ENCODE measurements at places on chromosomes 4 and X.

- DNase-seq: peak; percentile 22
Observed at GRCh38 chr4:6909970-6910339, 329 bp downstream of the TBC1D14 start.

DNA sequence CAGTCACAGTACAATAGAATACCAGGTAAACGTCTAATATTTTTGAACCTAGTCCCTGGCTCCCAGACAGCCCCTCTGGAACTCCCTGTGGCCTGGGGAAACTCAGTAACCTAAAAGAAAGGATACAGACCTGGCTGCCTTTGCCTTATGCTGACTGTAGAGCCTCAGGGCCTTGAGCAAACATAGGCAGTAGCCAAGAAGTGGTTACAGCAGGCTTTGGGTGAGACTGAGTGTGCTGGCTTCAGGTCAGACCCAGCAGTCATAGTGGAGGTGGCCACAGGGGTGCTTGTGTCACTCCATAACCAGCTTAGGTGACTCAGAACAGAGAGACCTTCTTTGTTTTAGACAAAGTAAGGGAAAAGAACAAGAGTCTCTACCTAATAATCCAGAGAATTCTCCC lies 141.8 kb upstream of the PRDX4 start:
- DNase-seq: no peak

DNA sequence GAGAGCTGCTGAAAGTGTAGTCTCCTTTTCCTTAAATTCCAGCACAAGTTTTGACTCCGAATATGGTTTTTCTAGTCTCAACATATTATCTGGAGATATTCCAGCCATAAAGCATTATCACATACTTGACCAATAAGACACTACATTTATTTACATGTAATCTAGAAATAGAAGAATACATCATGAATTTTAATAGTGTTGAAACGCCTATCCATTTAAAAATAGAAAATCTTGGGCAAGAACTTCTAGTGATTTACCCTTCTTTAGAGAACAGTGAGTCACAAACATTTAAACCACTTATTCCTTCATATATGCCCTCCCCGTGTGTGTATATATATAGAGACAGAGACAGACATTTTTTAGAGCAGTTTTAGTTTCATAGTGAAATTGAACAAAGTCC lies 161.5 kb downstream of the SOWAHB start:
- no peak for DNase-seq

DNA sequence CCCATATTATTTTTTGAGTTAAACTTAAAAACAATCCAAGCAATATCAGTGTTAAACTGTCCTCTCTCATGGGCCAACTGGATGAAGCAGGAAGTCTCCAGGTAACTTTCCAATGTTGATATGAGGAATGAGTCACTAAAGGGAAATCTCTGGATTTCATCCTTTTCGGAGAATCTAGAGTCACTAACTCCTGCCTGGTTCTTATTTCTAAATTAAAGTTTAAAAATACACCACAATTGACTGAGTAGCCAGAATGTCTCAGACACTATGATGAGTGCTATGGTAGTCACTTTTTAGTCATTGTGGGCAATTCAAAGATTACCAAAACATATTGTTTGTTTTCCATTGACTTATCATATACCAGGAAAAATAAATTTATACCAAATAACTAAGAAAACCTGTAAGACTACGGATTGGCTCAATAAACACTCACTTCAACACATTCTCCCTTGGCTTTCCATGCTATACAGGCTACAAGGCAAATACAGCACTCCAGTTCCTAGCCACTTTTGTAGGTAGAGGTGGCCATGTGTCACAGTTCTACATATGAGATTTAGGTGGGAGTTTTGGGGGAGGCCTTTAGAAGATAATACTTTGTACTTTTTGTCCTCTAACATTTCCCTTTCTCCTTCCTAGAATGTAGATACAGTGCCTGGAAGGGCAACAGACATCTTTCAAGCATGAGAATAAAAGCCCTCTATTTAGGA lies 8.6 kb downstream of the SLC9B2 start:
- DNase-seq: no peak

DNA sequence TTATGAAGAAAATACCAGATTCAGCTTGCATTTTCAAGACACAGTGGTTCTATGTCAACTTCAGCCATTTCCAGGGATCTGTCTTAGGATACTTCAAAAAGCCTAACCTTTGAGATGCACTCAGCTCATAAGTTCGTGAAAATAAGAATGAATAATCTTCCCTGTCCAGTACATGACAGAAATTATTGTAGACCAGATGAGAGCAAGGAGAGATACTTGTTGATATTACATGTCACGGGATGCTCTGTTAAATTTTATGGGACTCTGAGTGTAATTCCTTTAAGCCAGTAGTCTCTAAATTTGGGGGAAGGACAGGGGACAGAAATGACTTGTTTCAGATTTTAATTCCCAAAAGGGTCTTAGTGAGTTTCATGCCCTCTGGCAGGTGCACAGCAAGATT lies 8.8 kb downstream of the TBL1X start:
- no peak for DNase-seq

DNA sequence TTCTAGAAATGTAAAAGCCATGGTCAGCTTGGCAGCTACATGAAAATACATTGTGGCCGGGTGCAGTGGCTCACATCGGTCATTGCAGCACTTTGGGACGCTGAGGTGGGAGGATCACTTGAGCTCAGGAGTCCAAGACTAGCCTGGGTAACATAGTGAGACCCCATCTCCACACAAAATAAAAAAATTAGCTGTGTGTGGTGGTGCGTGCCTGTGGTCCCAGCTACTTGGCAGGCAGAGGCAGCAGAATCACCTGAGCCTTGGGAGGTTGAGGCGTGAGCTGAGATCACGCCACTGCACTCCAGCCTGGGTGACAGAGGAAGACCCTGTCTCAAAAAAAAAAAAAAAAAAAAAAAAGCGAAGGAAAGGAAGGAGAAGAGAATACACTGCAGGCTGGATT lies 29.0 kb downstream of the RNF212 start:
- no peak for DNase-seq

GRCh38 chr4:137994853-137995252 lies 247.3 kb downstream of the SLC7A11 start:
- no peak for DNase-seq

DNA sequence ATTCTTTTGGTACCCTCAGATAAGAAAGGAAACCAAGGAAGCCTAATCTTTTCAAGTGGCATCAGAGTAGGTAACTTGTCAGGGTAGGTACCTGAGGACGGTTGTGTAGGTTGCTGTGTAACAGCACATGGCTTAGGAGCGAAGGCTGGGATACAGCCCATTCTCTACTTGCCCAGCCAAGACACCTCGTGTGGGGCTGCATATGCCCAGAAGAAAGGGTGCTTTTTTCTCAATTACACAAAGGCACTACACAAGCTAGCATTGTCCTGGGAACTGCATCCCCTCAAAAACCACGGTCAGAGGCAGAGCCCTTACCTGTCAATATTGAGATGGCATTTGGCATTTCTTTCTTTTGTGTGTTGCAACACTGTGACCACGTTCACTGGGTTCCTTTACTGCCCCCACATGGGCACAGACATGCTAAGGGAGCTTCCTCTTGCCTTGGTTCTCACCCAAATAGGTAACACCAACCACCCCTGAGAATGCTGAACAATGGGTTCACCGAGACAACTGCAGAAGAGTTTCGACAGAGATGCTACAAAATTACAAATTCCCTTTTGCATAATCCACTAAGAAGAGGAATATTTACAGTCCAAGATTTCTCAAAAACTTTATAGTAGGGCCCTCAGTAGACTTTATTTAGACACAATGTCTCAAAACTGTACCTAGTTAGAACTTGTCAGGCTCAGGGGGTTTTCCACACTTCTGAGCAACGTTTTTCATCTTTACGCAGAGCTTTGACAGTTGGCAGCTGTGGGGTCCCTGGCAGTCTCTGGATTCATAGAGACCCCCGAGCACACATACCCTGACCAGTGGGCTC lies 35.8 kb upstream of the TNIP3 start:
- no peak for DNase-seq

DNA sequence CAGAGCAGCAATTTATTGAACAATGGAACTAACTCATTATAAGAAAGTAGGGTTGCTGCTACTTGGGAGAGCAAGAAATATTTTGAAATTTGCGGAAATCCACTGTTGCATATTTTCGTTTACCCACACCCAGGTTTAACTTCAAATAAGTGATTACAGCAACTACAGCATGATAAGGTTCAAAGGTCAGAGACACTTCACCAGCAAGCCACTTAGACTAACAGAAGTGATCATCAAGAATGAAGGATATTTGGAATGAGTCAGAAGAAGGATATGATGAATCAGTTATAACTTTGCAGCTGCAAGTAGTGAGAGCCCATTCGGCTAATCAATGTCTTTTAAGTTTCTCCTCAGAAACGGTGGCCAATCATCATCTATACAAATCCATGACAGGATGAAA lies 199.3 kb downstream of the TMA16 start:
- DNase-seq: no peak

DNA sequence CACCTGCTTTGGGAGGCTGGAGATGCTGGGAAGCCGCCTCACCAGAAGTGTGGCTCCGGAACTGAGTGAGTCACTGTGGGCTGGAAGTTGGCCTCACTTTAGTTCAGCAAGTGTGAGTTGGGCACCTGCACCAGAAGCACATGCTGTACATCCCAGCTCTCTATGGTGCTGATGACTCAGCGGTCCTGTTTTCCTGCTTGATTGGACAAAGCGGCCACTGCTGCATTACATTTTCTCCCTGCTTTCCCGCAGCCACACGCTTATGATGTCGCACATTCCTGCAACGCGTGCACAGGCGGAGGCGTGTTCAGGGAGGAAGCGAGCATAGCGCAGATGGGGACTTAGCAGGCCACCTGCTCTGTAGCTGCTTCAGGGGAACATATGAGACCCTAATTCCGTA lies 26.7 kb upstream of the CLDN34 start:
- no peak for DNase-seq

GRCh38 chr4:128601991-128602695 lies 207.4 kb upstream of the JADE1 start:
- no peak for DNase-seq

DNA sequence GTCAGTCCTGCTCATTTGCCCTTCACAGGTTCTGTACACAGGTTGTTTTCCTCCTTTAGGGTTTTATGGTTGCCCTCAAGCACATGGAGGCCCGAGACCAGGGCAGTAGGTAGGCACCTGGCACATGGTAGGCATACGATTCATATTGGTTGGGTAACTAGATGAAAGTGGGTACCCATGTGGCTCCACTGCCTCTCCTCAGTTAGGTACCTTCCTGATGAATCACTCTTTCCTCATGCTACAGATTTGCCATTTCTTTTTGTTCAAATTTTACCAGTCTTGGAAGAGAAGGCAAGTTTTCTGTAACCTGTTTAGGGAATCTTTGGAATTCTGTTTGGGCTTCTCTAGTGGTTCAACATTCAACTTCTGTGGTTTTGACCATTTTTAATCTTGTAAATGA lies 121.3 kb downstream of the FHIP1A start:
- DNase-seq: no peak

GRCh38 chrX:40877887-40878286 lies 142.5 kb upstream of the MED14 start:
- no peak for DNase-seq

DNA sequence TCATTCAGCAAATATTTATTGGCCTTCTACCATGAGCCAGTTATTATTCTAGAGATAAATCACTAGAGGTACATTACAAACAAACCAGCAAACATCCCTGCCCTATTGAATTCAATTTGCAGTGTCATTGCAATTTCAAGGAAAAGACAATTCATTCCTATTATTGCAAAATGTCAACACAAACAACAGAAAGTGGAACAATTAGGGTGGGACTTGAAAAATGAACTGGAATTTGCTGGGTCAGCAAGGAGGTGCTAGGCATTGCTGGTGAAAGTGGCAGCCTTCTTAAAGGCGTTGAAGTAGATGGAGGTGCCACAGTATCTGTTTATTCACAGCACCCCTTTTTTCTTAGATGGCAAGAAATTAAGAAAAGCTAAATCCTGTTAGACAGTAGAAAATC lies 224.0 kb upstream of the BMP3 start:
- DNase-seq: no peak

- no peak for DNase-seq
Observed at GRCh38 chrX:30935985-30936384, 46.9 kb upstream of the TAB3 start.

DNA sequence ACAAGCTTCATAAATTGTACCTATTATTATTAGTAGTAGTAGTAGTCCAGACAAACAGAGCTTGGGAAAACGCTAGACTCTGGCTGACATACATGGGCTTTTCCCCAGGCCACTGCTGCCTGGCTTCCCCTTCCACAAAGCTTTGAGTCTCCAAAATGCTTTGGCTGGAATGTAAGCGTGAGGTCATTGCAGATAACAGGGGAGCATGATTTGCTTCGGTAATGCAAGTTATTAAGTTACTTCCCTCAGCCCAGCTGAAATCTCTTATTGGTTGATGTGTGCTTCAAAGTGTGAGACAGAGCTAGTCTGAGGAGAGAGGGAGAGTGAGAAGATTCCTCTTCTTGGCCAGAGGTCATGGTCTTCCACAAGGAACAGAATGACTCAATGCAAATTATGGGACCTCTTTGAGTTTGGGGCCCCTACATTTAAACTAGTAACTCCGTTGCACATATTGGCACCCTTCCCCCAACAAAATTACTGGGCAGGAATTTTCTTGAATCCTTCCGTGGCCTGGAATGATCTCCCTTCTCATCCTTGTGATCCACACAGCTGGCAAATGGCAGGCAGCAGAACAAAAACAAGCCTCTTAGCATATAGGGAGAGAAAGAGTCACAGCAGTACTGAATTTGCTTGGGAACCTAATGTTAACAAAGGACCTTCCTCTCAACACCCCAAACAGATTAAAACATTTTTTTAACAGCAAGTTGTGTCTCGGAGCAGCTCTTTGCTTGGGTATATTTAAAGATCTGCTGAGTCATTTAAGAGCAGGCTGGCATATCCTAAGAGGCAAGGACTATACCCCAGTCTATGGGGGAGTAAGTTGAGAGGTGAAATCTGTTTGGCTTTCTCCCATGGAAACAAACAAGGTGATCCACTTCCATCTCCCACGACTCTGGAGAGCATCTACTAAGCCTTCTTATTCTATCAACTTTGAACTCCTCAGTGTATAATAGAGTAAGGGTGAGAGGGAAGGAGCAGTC lies 19.9 kb downstream of the AR start:
- no peak for DNase-seq

DNA sequence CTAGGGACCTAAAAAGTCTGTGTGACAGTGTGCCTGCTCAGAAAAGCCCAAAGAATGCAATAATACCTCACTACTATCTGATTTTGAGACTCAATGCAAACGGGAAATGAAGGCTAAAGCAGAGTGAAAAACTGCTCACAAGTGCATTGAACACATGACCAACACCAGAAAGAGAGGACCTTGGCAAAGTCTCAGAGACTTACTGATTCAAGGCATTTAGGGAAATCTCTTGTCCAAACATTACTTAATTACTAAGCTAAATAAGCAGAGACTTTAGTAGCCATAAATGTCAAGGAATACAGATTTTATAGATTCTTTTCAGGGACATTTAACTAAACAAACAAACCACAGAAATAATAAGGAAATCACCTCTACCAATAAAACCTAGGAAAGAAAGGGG lies 916.0 kb downstream of the FSTL5 start:
- no peak for DNase-seq
